ENCODE measurements at places on chromosomes 2 and 18.

- DNase-seq = peak; percentile 25
These were observed 847 bp downstream of the SERPINE2 start for GRCh38 chr2:224038049-224038829.

GRCh38 chr2:199588054-199588453, 130.3 kb upstream of the SATB2 start:
- no peak for DNase-seq

GRCh38 chr2:235866373-235866772, 301.8 kb downstream of the GBX2 start:
- DNase-seq = no peak

DNA sequence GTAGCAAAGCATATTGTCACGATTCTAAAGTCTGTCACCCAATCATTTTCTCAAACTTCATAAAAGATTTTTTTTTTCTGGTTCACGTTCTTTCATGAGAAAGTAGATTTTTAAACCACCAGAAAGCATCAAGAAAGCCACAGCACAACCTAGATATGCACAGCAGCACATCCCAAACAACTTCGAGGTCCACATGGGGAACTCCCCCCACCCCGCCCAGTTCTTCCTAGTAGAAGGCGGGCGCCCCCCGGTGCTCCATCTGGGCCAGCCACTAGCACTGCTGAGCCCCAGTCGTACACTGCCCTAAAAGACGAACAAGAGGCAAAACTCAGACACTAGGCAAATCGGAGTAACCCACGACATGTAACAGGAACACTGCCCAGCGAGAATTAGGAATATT, 15.5 kb downstream of the HDLBP start:
- DNase-seq = no peak

- DNase-seq = no peak
These were observed 26.4 kb upstream of the FZD7 start for GRCh38 chr2:202007015-202007982.

- DNase-seq = no peak
These were observed 141.3 kb downstream of the NCK2 start for GRCh38 chr2:105886029-105886454.

- DNase-seq = no peak
These were observed 4.3 kb downstream of the TMEM127 start for GRCh38 chr2:96261328-96262003.

GRCh38 chr2:3128786-3129185, 248.8 kb downstream of the EIPR1 start:
- DNase-seq = no peak

Data from stimulated activated CD8-positive, alpha-beta memory T cell treated with anti-CD3 and anti-CD28 coated beads, Interleukin-12 subunit alpha, Interleukin-12 subunit beta, amount 100 ng/mL, for 1 hour (primary cell).